Thoracic aorta (tissue), 2 donors: ENCODE measurements at places on chromosomes 3 and 15. TPM values are rescaled to one million over a fixed set of nuclear protein-coding genes. Genes with fewer than 3 reads are reported as not detected.

CSNK1G1 gene
- 11.8 TPM for total RNA-seq

MINDY2 gene
- total RNA-seq, result 32.0 TPM

ECE2 gene
- not detected for total RNA-seq

- DNase-seq, result peak; percentile 77
- no peaks in the 10 kb centered on the region for H3K36me3 ChIP-seq
- H3K4me1 ChIP-seq, result peaks cover 19% of the 10 kb centered on the region
- peak overlapping the region; percentile 64 for H3K27ac ChIP-seq
- H3K4me3 ChIP-seq, result no peak overlapping the region
These were observed 30.6 kb downstream of the CMTM7 start for GRCh38 chr3:32421991-32422859.

- no peaks in the 10 kb centered on the region for H3K36me3 ChIP-seq
- no peaks in the 10 kb centered on the region for H3K27me3 ChIP-seq
- H3K4me1 ChIP-seq, result peaks cover 4% of the 10 kb centered on the region
These were observed 46.0 kb downstream of the RPL39L start for GRCh38 chr3:187093320-187093719.

- no peak overlapping the region for H3K4me3 ChIP-seq
- no peak overlapping the region for H3K27ac ChIP-seq
- no peaks in the 10 kb centered on the region for H3K27me3 ChIP-seq
- H3K36me3 ChIP-seq, result no peaks in the 10 kb centered on the region
- H3K4me1 ChIP-seq, result no peaks in the 10 kb centered on the region
- DNase-seq, result no peak
These were observed 246.7 kb upstream of the KCNH8 start for GRCh38 chr3:18901571-18901970.

- no peaks in the 10 kb centered on the region for H3K36me3 ChIP-seq
- H3K27me3 ChIP-seq, result peaks cover 15% of the 10 kb centered on the region
- H3K4me3 ChIP-seq, result peak within 1 kb of the TSS; percentile 75
- H3K4me1 ChIP-seq, result peaks cover 21% of the 10 kb centered on the region
- no peak within 1 kb of the TSS for H3K27ac ChIP-seq
These were observed at the start of gene WNT5A for GRCh38 chr3:55486857-55487380. Gene WNT5A (minus strand): TSS chr3:55487306. CDS start chr3:55486985, 321 bp downstream.

DNA sequence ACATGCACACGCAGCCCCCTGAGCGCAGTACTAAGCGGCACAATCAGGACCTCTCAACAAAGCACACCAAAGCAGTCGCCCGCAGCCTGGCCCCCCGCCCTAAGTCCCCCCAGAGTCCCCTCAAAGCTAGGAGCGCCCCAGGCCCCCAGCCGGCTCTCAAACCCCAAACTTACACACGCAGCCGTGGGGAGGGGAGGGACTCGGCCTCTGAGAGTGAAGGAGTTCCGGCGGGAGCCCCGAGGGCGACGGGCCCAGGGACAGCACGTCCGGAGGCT, 5.5 kb downstream of the GATA2 start:
- DNase-seq, result no peak
- H3K36me3 ChIP-seq, result no peaks in the 10 kb centered on the region
- no peak overlapping the region for H3K27ac ChIP-seq
- H3K4me3 ChIP-seq, result peak overlapping the region; percentile 80
- peaks cover 43% of the 10 kb centered on the region for H3K4me1 ChIP-seq
- H3K27me3 ChIP-seq, result peaks cover 84% of the 10 kb centered on the region
